ENCODE measurements at places on chromosomes 5 and 9.

DNA sequence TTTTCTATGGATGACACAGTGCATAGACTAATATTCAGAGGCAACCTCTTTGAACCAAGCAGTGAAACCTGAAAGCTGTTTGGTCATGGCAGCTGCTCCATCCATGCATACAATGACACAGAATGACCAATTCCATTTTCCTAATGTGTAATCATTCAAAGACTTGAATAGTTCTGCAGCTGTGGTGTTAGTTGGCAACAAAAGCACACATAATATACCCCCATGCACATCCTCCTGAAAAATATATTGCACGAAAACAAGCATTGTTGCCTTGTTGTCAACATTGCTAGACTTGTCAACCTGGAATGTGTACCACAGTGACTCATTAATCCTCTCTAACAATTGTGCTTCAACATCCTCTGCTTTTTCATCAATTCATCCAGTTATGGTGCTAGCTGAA lies 71.0 kb upstream of the SEMA6A start:
- DNase-seq: no peak

- DNase-seq: no peak
Observed at GRCh38 chr5:171986772-171987171, 19.7 kb downstream of the FBXW11 start.

DNA sequence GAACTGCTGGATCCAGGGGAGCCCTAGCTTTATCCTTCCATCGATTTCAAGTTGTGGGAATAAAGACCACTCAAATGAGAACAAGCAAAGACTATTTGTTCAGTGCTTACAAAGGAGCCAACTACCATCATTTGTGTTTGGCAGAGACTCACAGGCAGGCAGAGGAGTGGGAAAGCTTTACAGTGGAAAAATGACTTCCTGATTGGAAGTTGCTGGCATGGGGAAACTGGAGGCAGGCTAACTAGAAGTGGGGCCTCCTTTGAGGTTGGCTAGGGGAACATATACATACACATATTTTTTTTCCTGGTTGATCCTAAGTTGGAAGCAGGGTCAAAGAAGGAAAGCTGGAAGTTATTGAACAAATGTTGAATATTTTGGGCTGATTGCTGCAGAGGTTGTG lies 121.7 kb downstream of the ACTBL2 start:
- DNase-seq: no peak

GRCh38 chr5:173935396-173935795 lies 47.2 kb downstream of the CPEB4 start:
- no peak for DNase-seq

- peak; percentile 64 for DNase-seq
Observed at GRCh38 chr9:136016572-136017288, 55.6 kb upstream of the UBAC1 start.
